Mucosa of gallbladder (tissue), 1 donor: ENCODE measurements at places on chromosomes 2 and 18.

- no peak for DNase-seq
Observed at GRCh38 chr2:111042261-111042660, 78.5 kb upstream of the BCL2L11 start.

GRCh38 chr18:55340998-55341397, 247.0 kb downstream of the TCF4 start:
- DNase-seq, result no peak

DNA sequence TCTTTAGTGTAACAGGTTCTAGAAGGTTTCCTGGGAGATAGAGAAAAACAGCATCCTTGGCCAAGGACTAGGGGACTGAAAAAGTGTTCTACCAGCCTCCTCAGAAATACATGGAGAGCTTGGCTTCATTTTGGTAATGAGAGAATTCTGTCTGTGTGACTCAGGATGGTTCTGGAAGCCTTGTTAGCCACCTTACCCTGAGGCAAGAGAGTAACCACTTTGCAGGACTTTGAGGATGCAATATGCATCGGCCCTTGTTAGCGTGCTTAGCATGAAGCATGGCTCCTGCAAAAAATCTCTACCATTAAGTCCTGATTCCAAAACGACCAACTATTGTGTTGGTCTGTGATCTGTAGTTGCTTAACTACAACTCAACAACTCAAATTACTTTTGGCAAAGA, 79.8 kb downstream of the C1QL2 start:
- no peak for DNase-seq

GRCh38 chr2:101733257-101733993, 35.9 kb downstream of the MAP4K4 start:
- DNase-seq, result no peak

DNA sequence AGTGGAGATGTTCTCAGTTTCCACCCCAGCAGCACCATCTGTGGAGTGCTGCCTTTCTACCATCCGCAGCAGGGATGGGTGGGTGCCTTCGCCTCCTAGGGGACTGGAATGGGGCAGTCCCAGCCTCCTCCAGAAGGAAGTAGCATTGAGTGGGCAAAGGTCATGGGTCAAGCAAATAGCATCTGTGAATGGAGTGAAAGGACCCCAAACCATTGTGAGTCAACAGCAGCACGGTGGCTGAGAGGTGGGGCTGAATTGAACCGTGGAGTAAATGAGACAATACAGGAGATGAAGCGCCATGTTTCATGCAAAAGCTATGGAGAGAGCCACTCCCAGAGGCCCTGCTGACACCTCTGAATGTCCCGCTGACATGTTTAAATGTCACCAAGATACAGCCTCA, 9.7 kb downstream of the GPR55 start:
- DNase-seq, result no peak

DNA sequence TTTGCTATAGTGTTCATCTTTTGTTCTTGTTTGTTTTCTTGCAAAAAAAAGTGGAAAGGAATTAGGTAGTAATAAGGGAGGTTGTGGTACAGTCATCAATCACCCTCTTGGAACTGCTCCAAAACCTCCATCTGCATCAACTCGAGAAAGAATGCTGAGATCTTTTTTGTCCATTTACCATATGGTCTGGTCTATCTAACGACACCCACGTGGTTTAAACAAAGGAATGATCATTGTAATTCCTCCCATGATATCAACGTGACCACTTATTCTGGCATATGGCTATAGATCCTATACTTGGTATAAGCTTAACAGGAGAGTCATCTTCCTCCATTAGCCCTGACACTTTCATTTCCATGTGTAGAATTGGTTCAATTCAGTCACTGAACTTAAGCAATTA, 1025.3 kb upstream of the NXPH2 start:
- no peak for DNase-seq
